ENCODE measurements at places on chromosomes 11 and 22.

- peak; percentile 49 for DNase-seq
Observed at GRCh38 chr11:110296226-110297075, at the start of gene RDX. Gene RDX (minus strand): TSS chr11:110296614. CDS start chr11:110279692, 16,922 bp downstream.

- DNase-seq, result no peak
Observed at GRCh38 chr11:126339863-126340434, 15.5 kb upstream of the ST3GAL4 start.

DNA sequence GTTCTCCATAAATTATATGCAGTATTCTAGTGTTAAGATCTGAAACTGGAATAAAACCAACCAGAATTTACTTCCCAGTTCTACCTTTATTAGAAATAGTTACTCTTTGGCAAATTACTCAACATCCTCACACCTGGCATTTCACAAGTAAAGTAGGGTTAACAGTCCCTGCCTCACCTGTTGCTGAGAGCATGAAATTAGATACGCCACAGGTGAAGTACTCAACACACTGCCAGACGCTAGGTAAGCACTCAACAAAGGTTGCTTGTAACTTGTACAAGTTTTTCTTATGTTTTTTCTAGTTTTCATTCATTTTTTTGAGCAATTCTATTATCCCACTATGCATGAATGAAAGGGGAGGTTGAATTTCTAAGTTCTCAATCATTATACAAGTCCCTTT lies 267.6 kb upstream of the ARHGAP42 start:
- DNase-seq, result no peak

GRCh38 chr22:23713696-23714595 lies 23.1 kb downstream of the RGL4 start:
- no peak for DNase-seq

DNA sequence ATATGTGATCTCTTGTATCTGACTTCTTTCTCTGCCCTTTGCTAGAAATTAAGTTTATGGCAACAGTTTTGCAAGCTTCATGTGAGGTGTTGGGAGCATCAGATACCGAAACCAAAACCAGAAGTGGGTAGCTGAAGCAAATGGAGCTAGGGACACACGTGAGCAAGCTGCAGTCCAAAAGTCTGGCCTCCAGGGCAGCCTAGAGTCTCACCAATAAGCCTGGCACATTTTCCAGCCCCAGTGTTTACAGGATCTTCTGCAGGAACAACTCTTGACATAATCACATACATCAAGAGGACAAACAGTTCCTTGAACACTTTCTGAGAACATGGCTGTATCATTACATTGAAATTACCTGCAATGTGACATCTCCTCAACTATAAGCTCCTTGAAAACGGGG lies 114.1 kb downstream of the LARGE1 start:
- DNase-seq, result no peak

GRCh38 chr22:29524442-29525191 lies 28.9 kb downstream of the THOC5 start:
- DNase-seq, result peak; percentile 5

DNA sequence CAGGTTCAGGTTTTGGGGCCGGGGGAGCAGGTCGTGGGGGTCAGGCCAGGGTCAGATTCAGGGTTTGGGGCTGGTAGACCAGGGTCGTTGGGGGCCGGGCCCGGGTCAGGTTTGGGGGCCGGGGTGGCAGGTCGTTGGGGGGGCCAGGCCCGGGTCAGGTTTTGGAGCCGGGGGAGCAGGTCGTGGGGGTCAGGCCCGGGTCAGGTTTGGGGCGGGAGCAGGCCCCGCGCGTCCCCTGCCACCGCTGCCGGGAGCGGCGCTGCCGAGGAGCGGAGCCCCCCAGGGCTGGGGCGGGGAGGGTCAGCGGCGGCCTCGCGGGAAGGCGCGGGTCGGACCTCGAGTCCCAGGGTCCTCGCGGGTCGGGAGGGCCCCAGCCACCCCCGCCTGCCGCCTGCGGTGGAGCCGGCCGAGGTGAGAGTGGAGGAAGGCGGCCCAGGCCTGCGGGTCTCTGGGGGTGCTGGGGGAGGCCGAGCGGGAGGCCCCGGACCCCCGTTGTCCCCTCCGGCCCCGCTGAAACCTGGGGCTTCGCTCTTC lies 535 bp downstream of the TRABD start:
- no peak for DNase-seq

DNA sequence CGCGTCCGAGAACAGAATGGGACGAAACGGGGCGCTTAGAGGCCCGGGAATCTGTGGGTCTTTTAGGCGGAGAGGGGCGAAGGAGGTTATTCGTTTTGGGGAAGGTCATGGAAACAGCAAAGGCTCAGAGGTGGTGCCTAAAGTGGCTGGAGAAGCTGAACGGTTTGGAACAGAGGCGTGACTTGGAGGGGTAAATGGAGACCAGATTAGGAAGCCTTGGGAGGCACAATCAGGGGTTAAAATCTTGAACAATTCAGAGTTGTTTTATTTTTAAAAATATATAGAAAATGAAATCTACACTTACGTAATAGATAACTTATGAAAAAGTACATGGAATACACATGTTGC lies 247 bp upstream of the PLAAT5 start:
- DNase-seq, result no peak

- DNase-seq, result no peak
Observed at GRCh38 chr11:36825251-36825650, 227.2 kb upstream of the RAG2 start.

GRCh38 chr22:46894081-46894671 lies 131.7 kb downstream of the TBC1D22A start:
- no peak for DNase-seq

DNA sequence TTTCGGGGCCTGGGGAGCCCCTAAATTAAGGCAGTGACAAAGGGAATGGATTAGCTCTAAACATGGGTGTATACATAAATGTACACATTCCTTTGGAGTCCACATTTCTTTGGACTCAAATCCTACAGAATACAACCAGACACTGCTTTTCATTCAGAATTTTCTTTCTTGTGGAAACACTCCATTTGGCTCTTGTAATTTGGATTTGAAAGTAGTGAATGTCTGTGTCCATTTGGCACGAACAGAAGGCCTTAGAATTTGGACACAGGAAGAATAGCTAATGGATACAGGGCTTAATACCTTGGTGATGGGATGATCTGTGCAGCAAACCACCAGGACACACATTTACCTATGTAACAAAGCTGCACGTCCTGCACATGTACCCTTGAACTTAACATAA lies 399.5 kb downstream of the NELL1 start:
- no peak for DNase-seq

- no peak for DNase-seq
Observed at GRCh38 chr11:123601136-123601535, 53.3 kb downstream of the SCN3B start.

GRCh38 chr11:113773092-113773415 lies 438 bp downstream of the ZW10 start:
- no peak for DNase-seq

DNA sequence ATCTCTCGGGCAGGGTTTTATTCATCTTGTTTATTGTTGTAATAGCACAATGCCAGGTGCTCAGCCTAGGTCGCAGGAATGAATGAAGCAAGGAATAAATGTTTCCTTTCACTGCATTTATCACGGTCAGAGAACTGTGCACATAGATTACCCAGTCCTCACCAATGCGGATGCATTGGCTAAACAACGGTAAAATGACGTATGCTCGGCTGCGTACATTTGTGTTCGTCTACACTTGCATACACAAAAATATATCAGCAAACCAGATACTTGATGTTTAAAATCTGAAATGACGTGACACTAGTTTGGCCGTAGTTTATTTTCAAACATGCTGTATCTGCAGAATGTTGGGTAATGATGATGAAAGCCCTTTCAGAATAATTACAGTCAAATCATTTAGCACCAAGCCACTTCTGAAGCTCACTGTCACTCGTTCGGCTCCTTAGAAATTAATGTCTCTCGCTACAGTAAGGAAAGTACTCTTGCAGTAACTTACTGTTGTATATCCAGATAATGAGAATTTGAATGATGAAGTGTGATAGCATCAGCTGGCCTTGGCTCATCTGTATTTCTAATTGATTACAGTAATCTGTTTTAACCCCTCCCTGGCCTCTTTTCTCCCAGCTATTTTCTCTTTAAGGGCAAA lies 268.9 kb downstream of the LRRC4C start:
- no peak for DNase-seq

DNA sequence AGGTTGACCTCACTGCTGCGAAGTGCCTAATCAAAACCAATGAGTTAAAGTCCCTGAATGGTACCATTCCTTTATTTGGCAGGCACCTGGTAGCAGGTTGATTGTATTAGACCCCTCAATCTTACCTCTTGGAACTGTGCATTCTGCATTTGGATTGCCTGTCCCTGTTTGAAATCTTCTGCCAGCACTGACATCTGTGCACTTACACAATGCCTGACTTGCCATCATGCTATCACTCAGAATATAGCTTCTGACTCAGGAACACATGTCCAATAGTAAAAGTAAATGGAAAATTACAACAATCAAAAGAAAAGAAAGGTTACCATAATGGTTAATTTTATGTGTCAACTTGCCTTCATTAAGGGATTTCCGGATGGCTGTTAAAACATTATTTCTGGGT lies 366.0 kb upstream of the PDGFD start:
- DNase-seq, result no peak

DNA sequence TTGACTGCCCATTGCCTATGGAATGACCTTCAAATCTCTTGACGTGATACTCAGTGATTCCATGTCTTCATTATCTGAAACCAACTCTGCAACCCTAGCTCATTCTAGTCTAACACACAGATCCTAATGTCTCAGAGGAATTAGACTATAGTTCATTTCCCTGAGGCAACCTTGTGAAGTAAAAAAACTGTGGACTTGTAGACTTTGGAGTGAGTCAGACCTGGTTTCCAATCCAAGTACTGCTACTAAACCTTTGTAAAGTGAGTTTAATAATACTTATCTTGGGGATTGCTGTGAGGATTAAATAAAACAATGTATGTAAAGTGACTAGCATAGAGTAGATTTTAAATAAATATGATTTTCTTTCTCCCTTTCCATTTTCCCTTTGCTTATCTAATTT lies 226.1 kb downstream of the BLID start:
- no peak for DNase-seq

DNA sequence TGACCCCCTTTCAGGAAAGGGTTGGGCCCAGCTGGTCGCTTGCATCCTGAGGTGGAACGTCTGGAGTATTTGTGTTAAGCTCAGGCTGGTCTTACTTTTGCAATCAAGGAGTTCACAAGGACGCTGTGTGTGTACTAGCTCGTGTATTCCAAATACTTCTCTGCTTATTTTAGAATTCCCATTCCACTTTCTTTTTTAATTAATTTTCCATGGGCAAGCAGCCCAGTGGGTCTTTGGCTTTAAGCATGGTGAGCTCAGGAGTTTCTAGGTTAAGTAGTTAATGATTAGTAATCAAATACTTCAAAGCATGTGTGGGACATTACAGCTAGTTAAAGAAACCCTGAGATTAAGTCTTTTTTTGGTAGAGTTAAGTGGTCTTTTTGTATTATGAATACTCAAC lies 68.6 kb downstream of the CSNK2A3 start:
- no peak for DNase-seq

GRCh38 chr11:127738771-127739286 lies 738.3 kb upstream of the KIRREL3 start:
- no peak for DNase-seq

GRCh38 chr11:2393941-2394817 lies 6.4 kb upstream of the TSSC4 start:
- no peak for DNase-seq

DNA sequence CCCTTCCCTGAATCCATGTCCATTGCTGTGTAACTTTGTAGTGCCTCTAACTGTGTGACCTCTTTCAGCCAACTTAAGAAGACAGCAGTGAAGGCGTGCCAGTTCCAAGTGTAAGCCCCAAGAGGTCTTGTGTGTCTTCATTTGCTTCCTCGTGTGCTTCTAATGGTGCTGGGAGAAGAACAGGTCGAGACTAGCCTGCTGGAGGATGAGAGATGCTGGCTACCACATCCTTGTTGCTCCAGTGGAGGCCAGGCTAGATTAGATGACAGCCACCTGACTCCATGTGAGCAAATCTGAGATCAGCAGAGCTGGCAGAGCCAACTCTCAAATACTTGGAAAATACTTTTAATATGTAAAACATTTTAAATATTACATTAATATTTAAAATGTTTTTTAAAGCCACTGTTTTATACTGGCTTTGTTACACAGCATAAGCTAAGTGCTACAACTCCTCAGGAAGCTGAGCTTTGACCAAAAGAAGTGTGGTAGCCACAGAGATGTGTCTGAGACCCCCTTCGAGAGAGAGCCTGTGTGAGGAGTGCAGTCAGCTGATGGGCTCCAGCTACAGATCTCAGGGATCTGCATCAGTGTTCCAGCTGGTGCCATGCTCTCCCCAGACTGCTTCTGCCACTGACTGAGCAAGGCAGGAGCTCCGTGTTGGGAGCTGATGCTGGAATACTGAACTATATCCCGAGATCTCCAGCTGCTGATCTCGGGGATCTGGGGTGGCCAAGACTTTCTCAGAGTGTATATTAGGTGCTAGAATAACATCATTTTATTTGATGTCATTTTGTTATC lies 8.9 kb downstream of the KCNJ11 start:
- no peak for DNase-seq

GRCh38 chr22:30867746-30868662 lies 100.6 kb downstream of the MORC2 start:
- no peak for DNase-seq

GRCh38 chr22:50072167-50072555 lies 13.1 kb downstream of the MLC1 start:
- DNase-seq, result no peak

- DNase-seq, result no peak
Observed at GRCh38 chr11:73989156-73989555, 6.5 kb upstream of the UCP2 start.

- DNase-seq, result peak; percentile 38
Observed at GRCh38 chr11:63670433-63671321, 499 bp downstream of the ATL3 start.

DNA sequence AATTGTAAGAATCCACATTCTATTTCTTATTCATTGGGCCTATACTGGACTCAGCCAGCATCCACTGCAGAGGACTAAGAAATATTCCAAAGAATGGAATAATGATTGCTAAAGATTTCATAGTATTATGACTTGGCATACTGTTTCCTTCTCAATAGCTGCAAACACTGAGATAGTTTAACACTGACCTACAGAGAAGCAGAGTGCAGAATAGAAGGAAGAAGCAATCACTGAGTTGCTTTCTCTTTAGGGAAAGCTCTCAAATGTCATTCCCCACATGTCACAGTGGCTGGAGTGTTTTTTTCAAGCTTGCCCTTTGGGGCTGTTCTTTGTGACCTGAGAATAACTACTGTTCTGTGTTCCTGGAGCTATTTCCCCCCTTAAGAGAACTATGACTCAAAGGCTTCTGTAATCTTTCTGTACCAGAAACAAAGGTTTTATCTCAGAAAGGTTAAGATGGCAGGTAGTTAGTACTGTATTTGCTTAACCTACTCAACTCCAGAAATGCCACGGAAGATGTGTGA lies 243.6 kb upstream of the LUZP2 start:
- DNase-seq, result no peak

DNA sequence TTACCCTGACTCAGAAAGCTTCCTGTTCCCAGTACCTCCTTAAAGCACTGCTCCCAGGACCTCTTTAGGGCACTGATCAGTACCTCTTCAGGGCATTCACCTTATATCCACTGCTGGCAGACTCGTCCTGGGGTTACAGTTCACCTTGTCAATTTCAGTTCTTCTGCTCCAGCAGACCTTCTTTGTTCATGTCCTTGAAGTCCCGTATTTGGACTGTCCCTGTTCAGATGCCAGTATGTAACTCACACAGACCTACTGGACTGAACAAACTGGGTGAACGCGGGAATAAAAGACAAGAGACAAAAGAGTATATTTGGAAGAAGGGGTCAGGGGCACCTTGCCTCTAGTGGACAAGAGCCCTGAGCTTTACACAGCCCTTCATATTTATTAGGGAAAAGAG lies 31.8 kb upstream of the NCAM1 start:
- DNase-seq, result no peak
